ENCODE measurements at places on chromosomes 5 and 9.

DNA sequence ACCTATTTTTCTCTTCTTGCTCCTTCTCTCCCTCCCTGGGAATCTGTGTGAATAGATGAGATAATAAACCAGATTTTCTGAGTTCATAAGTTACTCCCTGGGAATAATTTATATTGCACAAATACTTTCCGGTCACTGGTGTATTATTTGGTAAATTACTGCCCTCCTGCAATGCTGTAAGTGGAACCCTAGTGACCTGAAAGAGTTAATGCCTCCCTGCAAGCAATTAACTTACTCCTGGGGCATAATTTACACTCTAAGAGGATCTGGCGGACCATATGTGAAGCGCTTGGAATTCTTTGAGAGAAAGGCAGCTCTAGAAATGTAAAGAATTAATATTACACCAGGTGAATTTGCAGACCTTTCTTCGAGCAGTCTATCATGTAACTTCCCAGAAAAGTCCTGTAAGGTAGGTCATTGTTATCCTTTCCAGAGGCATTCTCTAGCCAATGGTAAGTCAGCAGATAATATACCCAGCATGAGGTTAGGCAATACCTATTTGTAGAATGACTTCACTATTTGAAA lies 7.0 kb upstream of the GDNF start:
- no peak for DNase-seq

DNA sequence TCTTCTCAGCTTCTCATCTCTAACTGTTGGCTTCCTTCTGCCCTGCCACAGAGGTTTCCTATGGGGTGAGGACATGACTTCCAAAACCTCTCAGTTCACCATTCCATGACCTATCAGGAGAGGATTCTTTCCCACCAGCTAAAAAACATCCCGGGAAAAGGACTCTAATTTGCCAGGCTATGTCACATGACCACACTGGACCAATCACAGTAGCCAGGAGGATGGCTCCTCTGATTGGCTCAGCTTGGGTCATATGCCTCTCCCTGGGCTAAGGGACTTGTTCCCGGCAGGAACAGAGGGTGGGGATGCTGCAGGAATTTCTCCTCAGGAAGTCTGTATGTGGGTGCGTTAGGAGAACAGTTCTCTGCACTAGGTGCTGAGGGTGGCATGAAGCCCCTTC lies 40.3 kb upstream of the XPA start:
- no peak for DNase-seq

GRCh38 chr9:20224756-20225155 lies 397.5 kb downstream of the MLLT3 start:
- no peak for DNase-seq

DNA sequence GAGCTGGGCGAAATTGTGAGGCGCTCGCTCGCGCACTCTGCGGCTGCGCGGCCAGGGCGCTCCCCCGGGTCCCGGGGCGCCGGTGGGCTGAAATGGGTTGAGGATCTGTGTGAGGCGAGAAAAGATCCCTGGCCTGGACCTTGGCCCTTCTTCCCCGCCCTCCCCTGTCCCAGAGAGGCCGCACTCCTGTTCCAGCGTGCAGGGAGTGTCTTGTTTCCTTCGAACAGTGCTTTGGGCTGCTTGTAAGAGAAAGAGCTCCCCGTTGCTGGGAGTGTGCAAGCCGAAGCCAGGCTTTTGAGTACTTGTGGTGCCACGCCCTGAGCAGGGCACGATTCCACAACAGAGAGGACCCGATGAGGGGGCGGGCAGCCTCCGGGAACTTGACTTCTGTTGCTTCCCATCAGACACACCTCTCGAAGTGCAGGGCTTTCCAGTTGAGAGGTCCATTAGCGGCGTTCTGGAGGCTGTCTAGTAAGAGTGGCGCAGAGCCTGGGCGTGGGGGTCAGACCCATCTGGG lies 535 bp downstream of the DOLPP1 start:
- DNase-seq = no peak

- DNase-seq = no peak
Measured at GRCh38 chr5:56656846-56657726, 158.3 kb upstream of the MAP3K1 start.

GRCh38 chr5:23631302-23632045 lies 124.1 kb downstream of the PRDM9 start:
- DNase-seq = no peak

- DNase-seq = no peak
Measured at GRCh38 chr5:151014680-151015343, 5.6 kb upstream of the GPX3 start.

DNA sequence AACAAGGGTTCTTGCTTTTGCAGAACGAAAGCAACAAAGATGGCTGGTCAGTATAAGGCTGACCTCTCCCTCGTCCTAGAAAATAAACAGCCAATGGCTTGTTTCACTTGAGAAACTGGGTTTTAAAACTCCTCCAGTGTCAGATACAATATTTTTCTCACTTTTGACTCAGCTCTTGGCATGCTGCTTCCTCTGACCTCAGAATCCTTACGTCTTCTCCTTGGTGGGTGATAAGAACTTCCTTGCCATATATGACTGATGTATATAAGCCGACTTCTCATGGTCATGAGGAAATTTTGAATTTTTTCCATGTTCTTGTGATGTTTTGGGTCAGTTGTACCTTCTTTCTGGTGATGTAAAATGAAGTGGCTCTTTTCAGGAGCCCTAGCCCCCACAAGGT lies 3.8 kb downstream of the ZNF618 start:
- no peak for DNase-seq

DNA sequence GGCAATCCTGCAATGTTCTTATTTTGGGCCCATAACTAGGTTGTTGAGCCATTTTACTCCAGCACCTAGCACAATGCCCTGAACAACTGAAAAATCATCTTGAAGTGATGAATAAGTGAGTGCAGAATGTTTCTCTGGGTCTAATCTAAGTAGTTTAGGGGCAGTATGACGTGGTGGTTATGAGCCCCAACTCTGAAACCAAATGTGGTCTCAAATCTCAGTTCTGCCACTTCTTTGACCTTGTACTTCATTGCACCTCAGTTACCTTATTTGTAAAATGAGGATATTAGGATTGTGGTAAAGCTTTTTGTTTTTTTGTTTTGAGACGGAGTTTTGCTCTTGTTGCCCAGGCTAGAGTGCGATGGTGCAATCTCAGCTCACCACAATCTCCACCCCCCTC lies 80.9 kb upstream of the SNX2 start:
- DNase-seq = no peak

DNA sequence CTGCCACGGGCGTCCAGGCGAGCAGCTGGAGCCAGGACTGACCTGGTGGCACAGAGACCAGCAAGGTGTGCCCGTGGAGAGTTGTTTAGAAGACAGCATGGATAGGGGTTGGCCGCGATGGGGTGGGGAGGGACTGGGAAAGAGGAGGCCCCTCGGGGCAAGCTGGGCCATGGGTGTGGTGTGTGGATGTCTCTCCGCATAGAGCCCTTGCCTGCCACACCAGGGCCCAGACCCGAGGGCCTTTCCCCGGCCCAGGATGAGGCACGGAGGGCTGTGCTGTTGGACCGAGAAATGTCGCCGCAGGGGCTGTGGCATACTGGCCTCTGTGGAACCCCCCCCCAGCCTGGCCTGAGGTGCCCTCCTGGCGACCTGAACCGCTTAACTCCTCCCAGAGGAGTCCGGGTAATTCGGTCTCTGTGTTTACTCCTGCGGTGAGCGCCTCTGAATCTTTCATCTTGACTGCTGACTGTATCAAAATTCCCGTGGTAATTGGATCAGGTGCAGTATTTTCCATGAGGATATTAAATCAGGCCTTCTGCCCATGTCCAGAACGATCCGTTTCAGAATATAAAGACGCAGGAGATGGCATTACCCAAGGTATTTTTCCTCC lies 22.5 kb upstream of the LAMC3 start:
- no peak for DNase-seq

- DNase-seq = no peak
Measured at GRCh38 chr5:12570688-12571087, 666.4 kb upstream of the CTNND2 start.

DNA sequence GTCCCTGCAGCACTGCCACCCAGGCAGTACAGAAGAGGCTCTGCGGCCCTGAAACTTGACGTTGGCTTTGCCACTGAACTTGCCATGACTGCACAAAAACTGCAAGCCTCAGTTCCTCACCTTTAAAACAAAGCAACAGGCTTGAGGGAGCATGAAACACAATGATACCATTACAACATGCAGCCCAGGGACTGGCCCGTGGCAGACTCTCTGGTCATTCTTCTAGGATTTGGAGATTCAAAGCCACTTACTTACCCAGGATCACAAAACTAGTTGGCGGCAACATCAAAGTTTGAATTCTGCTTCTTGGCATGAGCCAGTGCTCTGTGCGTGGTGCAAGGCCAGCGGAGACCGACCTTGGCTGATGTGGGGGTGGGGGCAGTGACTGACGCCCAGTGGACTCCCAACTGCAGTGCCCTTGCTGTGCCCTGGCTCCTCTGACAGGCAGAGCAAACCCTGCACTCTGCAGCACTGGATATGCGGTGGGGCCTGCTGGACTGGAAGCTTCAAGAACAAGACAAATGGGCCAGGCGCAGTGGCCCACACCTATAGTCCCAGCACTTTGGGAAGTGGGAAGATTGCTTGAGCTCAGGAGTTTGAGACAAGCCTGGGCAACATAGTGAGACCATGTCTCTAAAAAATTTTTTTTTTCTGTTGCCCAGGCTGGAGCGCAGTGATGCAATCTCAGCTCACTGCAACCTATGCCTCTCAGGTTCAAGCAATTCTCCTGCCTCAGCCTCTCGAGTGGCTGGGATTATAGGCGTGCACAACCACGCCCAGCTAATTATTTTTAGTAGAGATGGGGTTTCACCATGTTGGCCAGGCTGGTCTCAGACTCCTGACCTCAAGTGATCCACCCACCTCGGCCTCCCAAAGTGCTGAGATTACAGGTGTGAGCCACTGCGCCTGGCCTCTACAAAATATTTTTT lies 18.9 kb downstream of the SQSTM1 start:
- DNase-seq = no peak

- DNase-seq = peak; percentile 23
Measured at GRCh38 chr9:86946201-86947145, 833 bp downstream of the GAS1 start.

GRCh38 chr5:43412156-43412555 lies at the start of gene CCL28:
TSS of gene CCL28 (minus strand) at chr5:43412391. CDS start at chr5:43412316, 75 bp downstream.
- DNase-seq = no peak

GRCh38 chr9:134695144-134695543 lies 53.5 kb downstream of the COL5A1 start:
- DNase-seq = no peak

GRCh38 chr5:87394411-87395165 lies 18.1 kb downstream of the CCNH start:
- no peak for DNase-seq

DNA sequence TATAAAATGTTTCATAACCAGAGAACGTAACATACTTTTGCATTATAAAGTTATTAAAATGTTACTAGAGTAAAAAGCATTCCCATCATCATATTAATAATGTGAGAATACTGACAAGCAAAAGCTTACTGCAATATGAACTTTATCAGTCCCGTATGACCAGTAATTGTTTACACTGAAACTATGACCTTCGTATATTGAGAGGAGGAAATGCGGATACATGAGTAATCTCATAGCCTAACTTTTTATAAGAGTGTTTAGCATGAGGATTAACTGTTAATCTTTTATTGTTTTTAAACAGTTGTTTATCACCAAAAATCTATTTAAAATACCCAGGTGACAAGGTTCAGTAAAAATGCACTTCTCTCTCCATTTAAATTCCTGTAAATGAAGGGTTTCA lies 272.4 kb downstream of the SLF1 start:
- DNase-seq = no peak

- DNase-seq = no peak
Measured at GRCh38 chr9:121210536-121210935, 8.9 kb upstream of the RAB14 start.

GRCh38 chr9:70475211-70475610 lies 60.8 kb upstream of the KLF9 start:
- DNase-seq = no peak

- no peak for DNase-seq
Measured at GRCh38 chr9:77598524-77598923, 49.6 kb downstream of the GNA14 start.

- DNase-seq = no peak
Measured at GRCh38 chr5:149356391-149356790, 1.5 kb upstream of the PCYOX1L start.

DNA sequence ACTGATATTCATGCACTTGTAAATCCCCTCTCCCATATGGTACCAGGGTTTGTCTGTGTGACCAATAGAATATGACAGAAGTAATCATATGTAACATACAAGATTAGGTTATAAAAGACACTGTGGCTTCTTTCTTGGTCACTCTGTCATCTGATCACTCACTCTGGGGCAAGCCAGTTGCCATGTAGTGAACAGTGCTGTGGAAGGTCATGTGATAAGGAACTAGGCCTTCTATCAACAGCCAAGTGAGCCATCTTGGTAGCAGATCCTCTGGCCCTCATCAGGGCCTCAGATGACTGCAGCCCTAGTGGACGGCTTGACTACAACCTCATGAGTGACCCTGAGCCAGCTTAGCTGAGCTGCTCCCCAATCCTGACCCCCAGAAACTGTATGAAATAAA lies 30.0 kb upstream of the MATR3 start:
- no peak for DNase-seq

DNA sequence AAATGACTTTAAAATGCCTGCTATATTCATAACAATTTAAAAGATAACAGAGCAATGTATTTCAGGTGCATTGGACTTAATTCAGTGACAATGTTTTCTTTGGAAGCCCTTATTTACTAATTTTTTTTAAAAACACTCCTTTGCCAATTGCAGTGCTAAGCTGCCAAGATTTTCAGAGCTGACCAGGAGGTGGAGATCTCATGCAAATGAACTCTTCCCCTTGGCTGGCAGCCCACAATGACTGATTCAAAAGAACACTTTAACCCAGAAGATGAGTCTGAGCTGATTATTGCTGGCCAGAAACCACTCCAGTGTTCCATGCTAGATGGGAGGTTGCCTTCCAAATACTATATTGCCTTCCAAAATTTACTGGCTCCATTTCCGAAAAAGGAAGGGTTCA lies 128.3 kb upstream of the CCNH start:
- no peak for DNase-seq

DNA sequence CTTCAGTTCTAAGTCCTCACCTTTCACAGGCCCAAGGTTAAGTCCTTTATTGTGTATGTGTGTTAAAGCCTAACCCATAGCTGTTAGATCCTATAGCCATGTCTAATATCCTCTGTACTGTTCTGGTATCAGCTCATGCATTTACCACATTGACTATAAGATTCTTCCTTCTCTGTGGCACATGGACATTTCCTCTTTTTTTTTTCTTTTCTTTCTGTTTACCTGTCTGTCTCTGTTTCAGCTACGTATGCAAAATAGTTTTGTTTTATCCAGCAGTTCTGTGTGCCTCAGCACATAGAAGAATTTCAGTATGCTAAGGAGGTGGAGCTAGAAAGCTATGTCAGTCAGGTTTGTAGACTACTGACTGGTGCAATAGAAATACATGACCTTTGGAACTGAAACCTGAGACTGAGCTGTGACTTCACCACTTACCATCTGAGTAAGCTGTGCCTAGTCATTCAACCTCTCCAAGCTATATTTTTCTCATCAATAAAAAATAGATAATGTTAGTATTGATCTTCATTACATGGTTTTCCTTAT lies 155.6 kb upstream of the VLDLR start:
- DNase-seq = no peak

DNA sequence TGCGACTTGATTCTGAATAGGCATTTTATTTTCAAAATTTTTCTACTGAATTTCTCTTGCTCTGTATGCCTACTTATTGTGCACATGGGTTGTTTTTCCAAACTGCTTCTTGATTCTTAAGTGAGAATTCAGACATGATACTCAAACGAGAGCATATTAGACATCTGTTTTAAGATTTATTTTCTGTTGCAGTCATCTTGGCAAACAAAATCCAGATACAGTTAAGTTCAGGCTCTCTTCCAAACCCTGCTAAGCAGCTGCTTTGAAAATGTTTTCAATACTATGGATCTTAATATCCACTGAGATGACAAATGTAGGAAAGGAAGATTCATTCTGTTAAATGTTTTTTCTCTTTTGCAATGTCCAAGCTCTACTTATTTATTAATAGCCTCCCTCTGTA lies 4.5 kb downstream of the TMEM215 start:
- DNase-seq = no peak
